ENCODE measurements at places on chromosomes 11 and 22.
A peak's percentile ranks its signal among the peaks of the same experiment; 100 is the strongest.

- no peak for DNase-seq
Measured at GRCh38 chr11:77406396-77406795, 67.5 kb downstream of the PAK1 start.

GRCh38 chr11:128684549-128685401 lies 9.1 kb upstream of the FLI1 start:
- no peak for DNase-seq

DNA sequence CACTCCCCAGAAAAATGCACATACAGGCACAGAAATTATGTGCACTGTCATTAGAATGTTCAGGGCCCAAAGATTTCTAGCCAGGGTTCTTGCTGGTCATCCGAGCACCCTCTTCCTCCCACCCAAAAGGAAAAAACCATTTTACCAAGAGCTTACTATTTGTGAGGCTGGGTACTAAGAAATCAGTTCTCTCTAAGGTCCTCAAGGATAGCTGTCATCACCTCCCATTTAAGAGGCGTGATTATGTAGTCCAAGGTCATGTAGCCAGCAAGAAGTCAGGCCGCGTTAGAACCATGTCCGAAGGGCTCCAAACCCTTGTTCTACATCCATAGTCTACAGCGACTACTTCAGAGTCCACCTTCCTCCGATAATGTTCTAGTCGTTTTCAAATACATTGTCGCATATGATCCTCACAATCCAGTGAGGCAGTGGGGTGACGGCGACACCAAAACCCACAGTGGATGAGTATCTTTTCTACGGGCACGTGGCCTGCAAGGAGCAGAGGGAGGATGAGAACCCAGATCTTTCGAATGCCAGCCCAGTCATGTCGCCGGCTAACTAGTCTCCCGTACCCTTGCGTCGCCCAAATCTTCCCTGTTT lies 634 bp downstream of the TIMM8B start:
- DNase-seq: peak; percentile 71

- no peak for DNase-seq
Measured at GRCh38 chr11:78740199-78741071, 165.8 kb upstream of the NARS2 start.

- DNase-seq: no peak
Measured at GRCh38 chr11:28877340-28877739, 769.2 kb downstream of the METTL15 start.

DNA sequence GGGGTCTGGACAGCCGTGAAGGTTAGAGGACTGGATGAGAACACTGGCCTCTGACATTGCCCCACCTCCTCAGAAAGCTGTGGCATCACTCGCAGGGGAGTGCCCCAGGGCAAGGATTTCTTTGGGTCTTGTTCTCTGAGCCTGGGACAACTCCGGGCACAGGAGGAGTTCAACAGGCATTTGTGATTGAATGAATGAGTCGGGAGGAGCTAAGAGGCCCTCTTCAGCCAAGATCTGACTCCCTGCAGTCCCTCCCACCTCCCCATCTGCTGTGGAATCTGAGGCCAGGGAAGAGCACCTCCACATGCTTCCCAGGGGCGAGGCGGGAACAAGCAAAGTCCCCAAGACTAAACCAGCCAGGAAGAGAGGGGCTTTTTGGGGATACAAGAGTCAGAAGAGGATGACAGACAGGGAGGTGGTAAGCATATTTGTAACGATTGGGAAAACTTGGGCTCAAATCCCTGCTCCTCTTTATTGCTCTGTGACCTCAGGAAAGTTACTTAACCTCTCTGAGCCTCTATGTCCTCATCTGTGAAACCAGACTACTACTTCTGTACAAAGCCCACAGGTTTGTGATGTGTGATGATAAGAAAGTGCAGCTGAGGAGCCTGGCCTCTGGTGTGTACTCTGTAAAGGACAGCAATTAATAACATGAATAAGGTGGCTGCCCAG lies 6.4 kb downstream of the TP53I11 start:
- DNase-seq: no peak

GRCh38 chr22:48885919-48886305 lies 941.8 kb downstream of the BRD1 start:
- DNase-seq: no peak

DNA sequence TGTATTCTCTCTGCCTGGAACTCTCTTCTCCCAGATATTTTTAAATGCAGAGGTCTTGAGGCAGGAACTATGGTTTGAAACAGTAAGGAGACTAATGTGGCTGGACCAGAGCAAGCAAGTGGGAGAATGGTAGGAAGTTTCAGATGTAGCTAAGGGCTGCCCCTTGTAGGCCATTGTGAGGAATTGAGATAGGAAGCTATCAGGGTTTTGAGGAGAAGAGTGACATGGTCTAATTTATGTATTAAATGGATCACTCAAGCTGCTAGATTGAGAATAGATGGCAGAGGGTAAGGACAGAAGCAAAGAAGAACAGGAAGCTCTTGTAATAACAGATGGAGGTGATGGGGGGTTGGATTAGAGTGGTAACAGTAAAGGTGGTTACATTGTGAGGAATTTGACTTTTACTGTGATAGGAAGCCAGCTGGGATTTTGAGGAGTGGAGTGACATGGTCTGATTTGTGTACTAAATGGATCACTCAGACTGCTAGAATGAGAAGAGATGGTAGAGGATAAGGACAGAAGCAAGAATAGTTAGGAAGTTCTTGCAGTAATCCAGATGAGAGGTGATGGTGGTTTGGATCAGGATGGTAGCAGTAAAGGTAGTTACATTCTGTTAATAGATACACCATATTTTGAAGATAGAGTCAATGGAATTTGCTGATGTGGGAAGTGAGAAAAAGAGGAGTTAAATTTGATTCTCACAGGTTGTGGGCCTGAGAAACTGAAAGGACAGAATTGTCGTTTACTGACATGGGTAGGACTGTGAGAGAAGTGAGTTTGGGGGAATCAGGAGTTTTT lies 63.0 kb downstream of the HIPK3 start:
- no peak for DNase-seq

- no peak for DNase-seq
Measured at GRCh38 chr11:15576769-15577168, 462.0 kb downstream of the INSC start.

DNA sequence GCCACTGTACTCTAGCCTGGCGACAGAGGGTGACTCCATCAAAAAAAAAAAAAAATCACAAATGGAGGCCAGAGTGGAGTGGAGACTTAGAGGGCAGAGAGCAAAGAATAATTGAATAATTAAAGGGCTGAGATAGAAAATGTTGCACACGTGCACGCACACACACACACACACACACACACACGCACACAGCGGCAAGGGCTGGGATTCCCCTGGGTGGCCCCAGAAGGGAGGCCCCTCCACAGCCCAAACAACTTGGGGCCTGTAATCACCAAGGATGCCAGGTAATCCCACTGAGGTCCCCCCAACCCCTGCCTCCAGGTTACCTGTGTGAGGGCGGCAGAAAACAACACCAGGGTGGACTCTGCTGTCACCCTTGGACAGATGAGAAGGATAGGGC lies 12.0 kb upstream of the DGKZ start:
- DNase-seq: no peak

- no peak for DNase-seq
Measured at GRCh38 chr22:34370711-34371110, 450.4 kb upstream of the LARGE1 start.

DNA sequence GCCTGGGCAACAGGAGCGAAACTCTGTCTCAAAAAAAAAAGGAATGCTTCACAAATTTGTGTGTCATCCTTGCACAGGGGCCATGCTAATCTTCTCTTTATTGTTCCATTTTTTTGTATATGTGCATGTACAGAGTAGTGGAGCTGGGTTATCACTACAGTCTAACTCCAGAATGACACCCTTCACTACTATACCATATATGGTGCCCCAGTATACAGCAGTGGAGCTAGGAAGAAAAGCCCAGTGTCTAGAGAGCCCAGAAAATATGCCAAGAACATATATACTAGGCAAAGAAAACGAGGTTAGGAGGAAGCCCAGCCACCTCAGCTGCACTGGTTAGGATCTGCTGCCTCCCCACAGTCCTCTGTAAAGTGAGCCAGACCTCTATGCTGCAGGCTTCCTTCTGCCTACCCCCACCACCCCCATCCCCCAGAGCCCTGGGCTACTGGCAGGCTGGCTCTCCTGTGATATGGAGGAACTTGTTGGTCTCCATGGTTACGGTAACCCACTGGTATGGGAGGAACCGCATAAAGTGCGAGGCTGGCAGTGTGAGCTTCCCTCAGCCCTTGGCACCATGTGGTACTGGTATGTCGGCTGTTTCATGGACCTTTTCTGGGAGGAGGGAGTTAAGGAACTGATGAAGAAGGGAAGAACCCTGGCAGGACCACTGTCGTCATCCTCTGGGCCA lies 34.3 kb downstream of the RCOR2 start:
- DNase-seq: peak; percentile 77

GRCh38 chr11:34445956-34446355 lies 7.2 kb downstream of the CAT start:
- no peak for DNase-seq

- no peak for DNase-seq
Measured at GRCh38 chr22:38180841-38181452, 683 bp downstream of the PLA2G6 start.

DNA sequence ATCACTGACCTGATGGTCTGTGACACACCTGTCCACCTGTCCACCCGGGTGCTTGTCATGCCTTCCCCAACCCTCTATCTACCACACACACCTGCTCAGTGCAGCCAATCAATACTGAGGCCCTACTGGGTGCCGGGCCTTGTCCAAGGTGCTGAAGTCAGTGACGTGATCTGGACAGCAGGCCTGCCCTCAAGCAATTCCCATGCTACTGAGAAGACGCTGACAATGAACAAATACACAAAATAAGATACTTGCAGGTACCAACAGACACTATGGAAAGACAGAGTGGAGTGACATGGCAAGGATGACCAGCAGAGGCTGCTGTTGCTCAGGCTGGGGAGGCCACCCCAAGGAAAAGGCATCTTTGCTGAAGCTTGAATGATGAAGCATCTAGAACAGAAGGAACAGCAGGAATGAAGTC lies 21.2 kb downstream of the PLAAT3 start:
- DNase-seq: no peak

DNA sequence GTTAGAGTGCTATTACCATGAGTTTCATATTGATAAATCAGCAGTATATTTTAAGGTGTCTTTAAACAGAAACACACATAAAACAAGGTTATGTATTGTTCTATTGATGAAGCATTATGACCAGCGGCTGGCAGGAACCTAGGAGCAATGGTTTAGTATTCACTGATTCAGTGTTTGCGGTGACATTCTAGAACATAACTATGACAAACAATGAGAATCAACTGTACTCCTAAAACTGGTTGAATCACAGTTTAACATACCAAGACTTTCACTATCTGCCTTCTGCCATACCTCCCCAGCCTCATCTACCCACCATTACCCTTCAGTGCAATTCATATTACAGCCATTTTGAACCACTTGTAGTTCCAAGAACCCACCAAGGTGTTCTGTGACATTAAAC lies 8.8 kb downstream of the HOATZ start:
- no peak for DNase-seq

GRCh38 chr11:75174781-75175370 lies 24.0 kb downstream of the SLCO2B1 start:
- DNase-seq: peak; percentile 65

DNA sequence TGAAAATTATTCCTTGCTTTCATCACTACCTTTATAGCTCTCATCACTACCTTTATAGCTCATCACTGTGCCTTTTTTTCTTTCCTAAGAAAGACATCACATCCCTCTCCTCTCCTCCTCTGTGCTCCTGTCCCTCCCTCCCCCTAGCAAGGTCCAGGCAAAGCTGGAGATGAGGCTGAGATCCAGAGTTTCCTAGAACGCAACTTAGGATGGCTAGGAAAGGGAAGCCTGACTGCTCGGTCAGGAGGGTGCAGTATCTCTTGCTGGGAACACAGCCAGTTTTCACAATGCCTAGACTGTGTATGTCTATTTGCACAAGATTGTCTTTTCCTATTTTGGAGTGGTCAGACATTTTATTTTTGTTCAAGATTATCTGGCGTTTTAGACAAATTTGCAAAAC lies 24.7 kb downstream of the TUB start:
- no peak for DNase-seq

GRCh38 chr22:44023404-44024287 lies 456 bp upstream of the PARVB start:
- DNase-seq: peak; percentile 19

DNA sequence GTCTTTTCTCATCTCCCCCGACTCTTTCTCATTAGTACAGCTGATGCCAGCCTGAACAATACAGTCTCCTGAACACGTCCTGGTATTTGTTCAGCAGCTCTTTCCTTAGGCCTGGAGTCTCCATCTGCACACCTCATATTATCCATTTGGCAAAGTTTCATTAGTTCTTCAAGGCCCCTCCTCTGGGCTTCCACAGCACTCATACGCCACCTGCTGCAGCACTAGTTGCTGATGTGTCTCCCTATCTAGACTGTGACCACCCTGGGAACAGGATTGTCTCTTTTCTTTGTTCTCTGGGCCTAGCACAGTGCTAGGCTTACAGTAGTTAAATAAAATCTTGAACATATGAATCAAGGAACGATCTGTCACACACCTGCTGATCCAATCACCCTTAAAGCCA lies 17.2 kb downstream of the DCHS1 start:
- no peak for DNase-seq

DNA sequence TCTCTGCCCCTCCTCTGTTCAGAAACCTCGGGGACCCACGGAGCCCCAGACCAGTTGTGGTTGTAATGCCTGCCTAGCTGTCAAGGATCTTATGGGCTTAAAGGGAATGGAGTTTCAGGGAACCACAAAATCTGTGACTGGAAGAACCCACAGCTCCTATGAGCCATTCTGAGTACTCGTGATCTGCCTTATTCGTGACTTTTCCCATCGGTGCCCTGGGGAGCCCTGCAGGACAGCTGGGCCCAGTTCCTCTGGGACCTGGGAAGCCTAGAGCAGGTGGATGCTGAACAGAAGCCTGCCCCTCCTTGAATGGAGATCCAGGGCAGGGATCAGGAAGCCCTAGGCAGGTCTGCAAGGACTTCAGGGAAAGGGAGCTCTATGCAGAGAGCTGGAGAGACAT lies 42.1 kb upstream of the TTC12 start:
- no peak for DNase-seq

DNA sequence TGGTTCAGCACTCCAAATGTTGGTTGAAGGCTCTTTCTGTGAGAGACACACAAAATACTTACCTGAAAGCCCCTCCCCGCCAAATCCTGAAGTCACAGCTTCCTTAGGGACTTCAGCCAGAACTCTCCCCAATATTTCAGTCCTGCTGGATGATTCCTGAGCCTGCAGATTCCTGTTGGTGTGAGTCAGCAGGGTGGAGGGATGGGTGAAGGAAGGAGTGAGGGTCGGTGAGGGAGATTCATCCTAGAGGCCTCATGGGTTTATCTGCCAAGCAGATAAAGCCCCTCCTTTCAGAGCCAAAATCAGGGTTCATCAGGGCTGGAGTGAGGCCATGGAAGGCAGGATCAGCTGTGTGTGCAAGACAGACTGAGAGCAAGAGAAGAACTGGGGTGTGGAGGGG lies 37.9 kb downstream of the SMIM38 start:
- DNase-seq: no peak

Data from GF-D8 (cell line).